ENCODE measurements at places on chromosomes 2 and 18.

DNA sequence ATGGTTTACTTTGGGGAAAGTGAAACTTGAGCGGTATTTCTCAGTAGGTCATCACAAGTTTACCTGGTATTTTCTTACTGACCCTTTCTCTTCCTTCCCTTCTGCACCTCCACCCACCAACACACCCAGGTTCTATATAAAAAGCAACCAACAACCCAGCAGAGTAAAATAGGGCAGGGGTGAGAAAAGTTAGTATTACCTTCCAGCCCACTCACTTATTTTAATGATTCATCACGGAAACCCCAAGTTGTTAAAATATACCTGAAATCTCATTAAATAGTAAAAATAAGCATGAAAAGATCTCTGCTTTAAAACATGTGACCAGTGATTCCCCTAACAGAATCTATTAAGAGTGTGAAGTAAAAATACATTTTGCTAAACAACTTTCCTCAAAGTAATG lies 306.1 kb downstream of the ZEB2 start:
- no peak for DNase-seq

- DNase-seq = no peak
Measured at GRCh38 chr2:151379169-151379568, 21.8 kb downstream of the TNFAIP6 start.

DNA sequence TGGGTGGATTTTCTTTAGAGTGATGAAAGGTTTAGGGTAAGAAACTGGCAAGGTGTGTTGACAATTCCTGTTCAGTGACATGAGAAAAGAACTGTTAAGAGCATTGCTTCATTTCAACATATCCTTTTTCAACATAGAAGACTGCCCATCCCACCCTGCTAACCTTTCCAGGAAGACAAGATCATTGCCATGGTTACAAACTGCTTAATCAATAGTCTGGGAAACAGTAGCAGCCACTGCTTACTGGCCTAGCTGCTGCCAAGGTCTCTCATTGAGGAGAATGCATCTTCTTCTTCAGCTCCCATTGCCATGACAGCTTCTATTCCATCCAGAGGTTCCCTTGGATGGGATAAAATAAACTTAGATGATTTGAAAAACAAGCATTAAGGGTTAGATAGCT lies 212.1 kb downstream of the LRRTM1 start:
- DNase-seq = no peak

DNA sequence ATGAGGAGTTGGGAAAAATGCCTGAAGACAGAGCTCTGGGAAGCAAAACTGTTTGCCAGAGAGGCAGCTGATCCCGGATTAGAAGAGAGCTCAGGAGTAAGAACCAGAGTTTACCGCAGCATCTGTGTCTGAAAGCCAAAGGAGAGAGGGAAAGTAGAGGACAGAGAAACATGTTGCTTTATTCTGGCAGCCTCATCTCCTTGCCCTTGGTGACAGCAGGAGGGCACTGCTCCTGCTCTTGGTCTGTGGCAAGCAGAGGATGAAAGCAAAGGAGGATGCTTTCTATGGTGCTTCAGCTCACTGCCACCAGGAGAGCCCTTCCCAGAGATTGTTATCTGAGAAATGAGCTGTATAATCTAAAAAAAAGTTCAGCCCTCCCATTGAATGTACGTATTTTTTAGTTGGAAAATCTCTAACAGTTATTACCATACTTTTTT lies 7.7 kb downstream of the SLC1A4 start:
- no peak for DNase-seq

DNA sequence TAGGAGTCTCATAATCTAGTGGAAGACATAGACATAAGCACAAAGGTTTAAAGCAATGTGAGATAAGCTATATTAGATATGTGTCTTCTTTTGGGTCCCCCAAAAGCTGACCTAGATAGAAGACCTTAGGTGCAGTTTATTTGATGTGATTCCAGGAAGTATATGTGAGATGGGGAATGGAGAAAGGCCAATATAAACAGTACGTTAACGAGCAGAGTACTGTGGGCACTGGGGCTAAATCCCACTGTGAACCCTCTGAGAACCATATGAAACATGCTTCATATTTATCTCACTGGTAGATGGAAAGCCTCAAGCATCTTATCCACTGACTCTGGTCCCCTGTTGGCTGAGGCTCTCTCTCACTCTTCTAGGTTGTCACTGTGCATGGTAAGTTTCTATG lies 62.6 kb upstream of the ZC3H15 start:
- no peak for DNase-seq

GRCh38 chr2:222715742-222716141 lies 44.3 kb downstream of the MOGAT1 start:
- DNase-seq = no peak

DNA sequence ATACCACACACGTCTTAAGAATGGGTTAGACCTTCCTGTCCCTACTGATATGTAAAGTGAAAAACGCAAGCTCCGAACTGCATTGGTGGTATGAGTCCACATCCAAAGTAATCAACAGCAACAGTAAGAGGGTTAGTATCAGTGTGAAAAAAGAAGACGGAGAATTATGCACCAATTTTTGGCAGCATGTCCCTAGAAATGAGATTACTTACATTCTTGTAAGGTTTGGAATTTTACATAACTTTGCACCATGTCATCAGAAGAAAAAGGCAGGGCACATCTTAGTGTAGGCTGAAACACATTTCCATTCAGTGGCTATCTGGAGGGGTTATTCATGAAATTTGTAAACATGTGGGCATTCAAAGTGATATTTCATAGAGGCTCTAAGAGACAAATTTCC lies 88.2 kb downstream of the LONRF2 start:
- no peak for DNase-seq

DNA sequence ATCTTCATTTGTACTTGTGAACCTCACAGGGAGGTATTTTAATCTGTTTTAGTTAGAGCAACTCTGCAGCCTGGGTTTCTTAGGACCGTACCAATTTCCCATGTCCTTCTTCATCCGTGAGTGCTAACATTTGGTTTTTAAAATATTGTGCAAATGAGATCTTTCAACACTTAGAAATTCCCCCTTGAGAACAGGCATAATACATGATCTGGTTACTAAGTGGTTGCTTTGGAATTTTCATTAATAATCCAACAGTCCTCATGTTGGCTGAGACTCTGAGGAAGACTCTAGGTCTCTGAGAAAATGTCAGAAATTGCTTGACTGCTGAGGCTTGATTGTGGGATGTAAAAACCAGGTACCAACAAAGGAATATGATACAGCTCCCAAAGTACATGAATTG lies 125.6 kb upstream of the CDCA7 start:
- no peak for DNase-seq

GRCh38 chr18:22200611-22201225 lies 31.3 kb downstream of the GATA6 start:
- DNase-seq = no peak

DNA sequence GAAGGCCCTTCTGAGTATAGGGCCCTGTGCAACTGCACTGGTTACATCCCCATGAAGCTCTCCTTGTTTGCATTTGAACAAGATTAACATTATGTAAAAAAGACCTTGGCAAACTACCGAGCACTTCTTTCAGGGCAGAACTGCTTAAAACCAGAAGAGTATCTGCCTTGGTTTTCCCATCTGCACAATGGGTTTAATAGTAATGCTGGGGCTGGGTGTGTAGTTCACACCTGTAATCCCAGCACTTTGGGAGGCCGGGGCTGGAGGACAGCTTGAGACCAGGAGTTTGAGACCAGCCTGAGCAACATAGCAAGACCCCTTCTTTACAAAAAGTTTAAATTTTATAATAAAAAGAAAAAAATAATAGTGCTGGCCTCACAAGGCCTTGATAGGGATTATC lies 8.5 kb downstream of the PLA2R1 start:
- no peak for DNase-seq
